ENCODE measurements at places on chromosomes 7 and 10.

GRCh38 chr10:43260911-43261577 is 5.8 kb downstream of the RASGEF1A start:
- DNase-seq, result no peak

DNA sequence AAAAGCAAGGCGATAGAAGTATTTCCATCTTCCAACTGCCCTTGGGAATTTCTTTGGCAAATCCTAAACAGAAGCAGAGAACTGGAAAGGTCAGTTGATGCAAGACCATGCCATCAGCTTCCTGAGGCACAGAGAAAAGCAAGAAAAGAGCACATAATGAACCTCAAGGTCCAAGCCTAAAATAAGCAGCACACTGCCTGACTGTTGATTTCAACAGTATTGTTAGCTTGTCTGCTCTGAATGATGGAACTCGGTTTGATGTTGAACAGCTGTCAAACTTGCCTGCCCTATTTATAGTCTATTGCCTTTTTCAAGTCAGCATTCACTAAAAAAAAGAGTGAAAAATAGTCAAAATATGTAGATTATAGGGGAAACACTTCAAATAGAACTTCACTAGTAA is 1192.0 kb upstream of the PHF14 start:
- no peak for DNase-seq

GRCh38 chr7:44282601-44283171 is 42.7 kb downstream of the CAMK2B start:
- DNase-seq, result no peak

GRCh38 chr7:875051-875450 is 1.3 kb upstream of the GET4 start:
- DNase-seq, result no peak

- DNase-seq, result no peak
These were observed 56.5 kb downstream of the PWWP2B start for GRCh38 chr10:132453470-132453861.

DNA sequence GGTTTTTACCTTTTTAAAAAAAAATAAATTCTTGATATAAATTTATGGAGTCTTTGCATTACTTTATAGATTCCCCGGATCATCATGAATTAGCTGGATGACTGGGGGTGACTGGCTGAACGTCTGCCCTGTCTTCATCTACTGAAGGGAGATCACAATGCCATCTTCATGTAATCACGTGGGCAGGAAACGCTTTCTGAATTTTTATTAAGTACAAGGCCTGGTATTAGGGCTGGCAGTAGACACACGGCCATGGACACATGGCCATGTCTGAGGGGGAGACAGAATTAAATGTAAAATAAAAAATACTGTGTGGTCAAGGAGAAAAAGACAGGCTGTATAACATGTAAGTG is 111.2 kb downstream of the VIPR2 start:
- no peak for DNase-seq

- no peak for DNase-seq
These were observed 992 bp upstream of the IGF2BP3 start for GRCh38 chr7:23471106-23471859.
